Activated CD4-positive, alpha-beta T cell treated with anti-CD3 and anti-CD28 coated beads, Interleukin-2, amount 50 U/mL, for 1 hour (primary cell): ENCODE measurements at places on chromosomes 6 and 20.

DNA sequence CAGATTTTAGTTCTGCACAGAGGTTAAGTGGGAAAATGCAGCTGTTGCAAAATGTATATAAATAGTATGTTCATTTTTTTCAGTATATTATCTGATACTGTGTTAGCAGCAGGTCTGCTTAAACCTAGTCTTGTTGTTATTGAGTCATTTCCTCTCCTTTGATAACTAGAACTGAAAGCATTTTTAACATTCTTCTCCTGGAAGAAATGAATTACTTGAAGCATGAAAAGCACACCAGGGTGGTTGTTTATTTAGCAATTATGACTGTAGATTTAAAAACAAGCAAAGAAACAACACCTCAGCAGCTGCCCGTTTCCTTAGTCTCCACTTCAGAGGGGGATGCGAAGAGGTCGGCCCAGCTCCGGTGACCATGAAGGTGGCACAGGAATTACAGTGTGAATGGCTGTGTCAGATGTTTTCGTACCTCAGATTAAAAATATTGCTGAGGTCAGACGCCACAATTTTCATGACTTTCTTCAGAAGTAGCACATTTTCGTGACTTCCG is 53.5 kb downstream of the GOPC start:
- DNase-seq: peak; percentile 5

- DNase-seq: no peak
These were observed 39.9 kb downstream of the AFDN start for GRCh38 chr6:167866642-167867041.

DNA sequence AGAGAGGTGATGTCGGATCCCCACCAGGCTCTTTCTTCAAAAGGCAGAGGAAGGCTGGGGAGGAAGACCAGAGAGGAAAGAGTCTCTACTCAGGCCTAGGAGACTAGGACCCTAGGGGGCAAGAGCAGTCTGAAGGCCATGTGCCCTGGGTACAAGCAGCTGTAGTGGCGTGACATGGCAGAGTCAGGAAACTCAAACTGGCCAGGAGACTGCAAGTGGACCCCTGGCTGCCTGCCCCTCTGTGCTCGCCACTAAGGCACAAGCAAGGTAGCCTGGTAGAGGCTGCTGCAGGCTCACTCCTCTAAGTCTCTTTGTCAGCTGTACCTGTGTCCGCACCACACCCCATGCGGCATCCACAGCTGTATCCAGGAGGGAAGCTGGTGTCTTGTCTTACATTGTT is 19.9 kb downstream of the CST9L start:
- DNase-seq: no peak

DNA sequence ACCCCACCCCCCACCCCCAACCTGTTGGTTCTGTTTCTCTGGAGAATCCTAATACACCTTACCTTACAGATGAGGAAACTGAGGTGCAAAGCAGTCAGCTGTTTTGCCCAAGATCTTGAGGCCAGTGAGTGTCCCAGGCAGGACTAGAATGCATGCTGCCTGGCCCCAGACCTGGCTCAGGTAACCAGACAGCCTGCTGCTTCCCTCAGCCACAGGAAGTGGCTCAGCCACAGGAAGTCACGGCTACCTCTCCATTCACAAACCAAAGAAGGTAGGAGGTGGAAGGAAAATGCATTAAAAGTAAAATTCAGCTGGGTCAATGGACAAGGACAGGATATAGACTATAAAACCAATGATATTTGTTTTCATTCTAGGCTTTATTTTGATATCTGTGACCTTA is 517.6 kb downstream of the CD83 start:
- DNase-seq: no peak

GRCh38 chr6:79302341-79302740 is 67.9 kb upstream of the HMGN3 start:
- no peak for DNase-seq
